Lower lobe of right lung (tissue), 2 donors: ENCODE measurements at places on chromosomes 6 and 20. TPM values are rescaled to one million over a fixed set of nuclear protein-coding genes. Genes with fewer than 3 reads are reported as not detected.

The SIGLEC1 gene
- 114 TPM for total RNA-seq

- no peak for DNase-seq
Observed at GRCh38 chr6:624979-625378, 31.9 kb downstream of the HUS1B start.

DNA sequence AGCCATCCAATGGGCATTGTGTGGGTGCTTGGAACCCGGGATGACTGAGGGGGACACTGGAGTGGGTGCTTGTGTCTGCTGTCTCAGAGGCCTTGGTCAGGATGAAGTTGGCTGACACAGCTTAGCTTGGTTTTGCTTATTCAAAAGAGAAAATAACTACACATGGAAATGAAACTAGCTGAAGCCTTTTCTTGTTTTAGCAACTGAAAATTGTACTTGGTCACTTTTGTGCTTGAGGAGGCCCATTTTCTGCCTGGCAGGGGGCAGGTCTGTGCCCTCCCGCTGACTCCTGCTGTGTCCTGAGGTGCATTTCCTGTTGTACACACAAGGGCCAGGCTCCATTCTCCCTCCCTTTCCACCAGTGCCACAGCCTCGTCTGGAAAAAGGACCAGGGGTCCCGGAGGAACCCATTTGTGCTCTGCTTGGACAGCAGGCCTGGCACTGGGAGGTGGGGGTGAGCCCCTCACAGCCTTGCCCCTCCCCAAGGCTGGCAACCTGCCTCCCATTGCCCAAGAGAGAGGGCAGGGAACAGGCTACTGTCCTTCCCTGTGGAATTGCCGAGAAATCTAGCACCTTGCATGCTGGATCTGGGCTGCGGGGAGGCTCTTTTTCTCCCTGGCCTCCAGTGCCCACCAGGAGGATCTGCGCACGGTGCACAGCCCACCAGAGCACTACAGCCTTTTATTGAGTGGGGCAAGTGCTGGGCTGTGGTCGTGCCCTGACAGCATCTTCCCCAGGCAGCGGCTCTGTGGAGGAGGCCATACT, 49.4 kb downstream of the PYGB start:
- DNase-seq = no peak

GRCh38 chr6:57221191-57221935, 744 bp downstream of the RAB23 start:
- DNase-seq = peak; percentile 57

GRCh38 chr6:33630014-33630413, 8.9 kb downstream of the ITPR3 start:
- no peak for DNase-seq

- no peak for DNase-seq
Observed at GRCh38 chr6:25061289-25061936, 125.7 kb upstream of the RIPOR2 start.

The PSMB8 gene
- 103 TPM for total RNA-seq

DNA sequence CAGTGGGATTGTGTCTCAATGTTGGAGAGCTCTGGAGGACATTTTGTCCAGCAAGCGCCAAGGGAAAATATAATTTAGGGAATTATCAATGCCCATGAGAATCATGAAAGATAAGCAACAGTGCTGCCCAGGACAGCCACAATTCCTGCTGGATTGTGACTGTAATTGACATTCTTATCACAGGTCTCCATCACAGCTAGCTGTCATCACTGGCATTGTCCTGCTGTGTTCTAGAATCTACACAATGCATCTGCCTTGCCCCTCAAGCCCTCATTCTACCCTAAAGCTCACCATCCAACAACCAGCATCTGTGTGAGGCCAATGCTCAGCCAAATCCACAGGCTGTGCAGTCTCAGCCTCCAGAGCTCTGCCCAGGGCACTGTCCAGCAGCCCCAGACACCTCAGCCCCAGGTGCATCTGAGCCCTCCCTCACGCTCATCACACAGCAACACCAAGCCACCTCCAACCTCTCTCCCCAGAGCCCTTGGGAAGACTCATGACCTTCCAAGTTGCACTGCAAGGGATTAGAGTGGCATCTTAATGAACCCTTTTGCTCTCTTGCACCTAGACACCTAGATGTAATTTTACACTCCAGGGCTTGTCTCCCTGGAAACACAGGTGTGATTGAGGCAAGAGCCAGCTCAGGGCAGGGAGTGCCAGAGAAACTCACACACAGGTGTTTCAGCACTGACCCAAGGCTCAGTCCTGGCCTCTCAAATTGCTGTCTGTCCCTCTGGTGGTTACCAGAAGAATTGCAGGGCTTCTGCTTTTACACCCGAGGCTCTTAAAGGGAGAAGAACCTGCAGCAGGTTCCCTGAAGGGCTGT, 85.2 kb upstream of the PHACTR3 start:
- DNase-seq = no peak

DNA sequence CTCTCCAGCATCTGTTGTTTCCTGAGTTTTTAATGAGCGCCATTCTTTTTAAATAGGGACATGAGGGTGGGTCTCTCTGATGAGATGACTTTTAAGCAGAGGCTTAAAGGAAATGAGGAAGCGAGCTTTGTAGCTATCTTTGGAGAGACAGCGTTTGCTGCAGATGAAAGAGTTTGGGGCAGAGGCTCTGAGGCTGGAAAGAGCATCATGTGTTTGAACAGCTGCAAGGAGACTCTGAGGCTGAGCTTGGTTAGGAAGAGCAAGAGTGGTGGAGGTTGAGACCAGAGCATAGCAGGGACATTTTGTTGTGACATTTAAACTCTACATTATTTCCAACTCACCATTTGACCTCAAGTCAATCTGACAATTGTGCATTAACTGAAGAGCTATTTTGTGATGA, 38.3 kb upstream of the TMX4 start:
- no peak for DNase-seq

DNA sequence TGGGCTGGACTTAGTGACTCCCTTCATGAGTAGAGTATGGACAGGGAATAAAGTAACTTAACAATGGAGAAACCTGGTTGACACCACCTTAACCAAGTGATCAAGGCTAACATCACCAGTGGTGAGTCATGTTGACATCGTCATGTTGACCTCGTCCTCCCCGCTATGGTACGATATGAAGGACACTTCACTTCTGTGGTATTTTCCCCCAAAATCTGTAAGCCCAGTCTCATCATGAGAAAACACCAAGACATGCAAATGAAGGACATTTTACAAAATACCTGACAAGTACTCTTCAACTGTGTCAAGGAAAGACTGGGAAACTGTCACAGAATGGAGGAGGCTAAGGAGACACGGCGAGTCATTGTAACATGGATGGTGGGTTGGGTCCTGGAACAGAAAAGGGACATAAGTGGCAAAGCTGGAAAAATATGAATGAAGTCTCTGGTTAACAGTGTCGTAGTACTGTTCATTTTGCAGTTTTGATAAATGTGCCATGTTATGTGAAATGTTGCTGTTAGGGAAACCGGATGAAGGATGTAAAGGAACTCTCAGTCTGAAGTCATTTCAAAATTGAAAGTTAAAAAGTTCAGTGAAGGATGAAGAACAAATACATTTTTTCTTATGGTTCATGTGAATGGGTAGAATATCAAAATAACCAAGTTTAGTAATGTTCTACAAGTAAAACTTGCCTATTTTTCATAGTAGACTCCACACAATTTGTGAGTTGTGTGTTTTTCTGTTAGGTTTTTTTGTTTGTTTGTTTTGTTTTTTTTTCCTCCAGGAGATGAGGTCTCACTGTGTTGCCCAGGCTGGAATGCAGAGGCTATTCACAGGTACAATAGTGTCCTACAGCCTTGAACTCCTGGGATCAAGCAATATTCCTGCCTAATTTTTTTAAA, 247.5 kb downstream of the TMEM242 start:
- no peak for DNase-seq

GRCh38 chr6:25050356-25050755, 114.6 kb upstream of the RIPOR2 start:
- no peak for DNase-seq

GRCh38 chr6:154548130-154548830, 37.8 kb upstream of the CNKSR3 start:
- peak; percentile 53 for DNase-seq

- DNase-seq = peak; percentile 83
Observed at GRCh38 chr6:125944434-125944816, 12.1 kb upstream of the HINT3 start.

The GPR6 gene
- not detected for total RNA-seq

The SLC22A7 gene
- not detected for total RNA-seq

DNA sequence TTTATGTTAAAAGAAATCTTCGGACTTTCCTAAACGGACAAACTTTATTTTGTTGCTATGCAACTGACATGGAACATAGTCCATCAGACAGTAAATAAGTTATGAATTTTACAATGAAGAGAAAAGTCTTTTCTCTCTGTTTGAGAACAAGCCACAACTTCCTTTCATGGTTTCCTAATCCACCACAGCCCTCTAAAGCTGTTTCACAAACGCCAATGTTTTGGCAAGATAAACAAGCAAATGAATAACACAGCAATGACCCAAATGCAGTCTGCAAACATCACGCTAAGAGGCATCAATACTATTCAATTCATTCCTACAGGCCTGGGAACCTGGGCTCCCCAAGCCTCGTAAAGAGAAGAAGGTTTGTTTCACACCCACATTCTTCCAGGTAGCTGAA, 60.4 kb downstream of the HAO1 start:
- DNase-seq = no peak

- no peak for DNase-seq
Observed at GRCh38 chr6:17265570-17265969, 15.6 kb upstream of the RBM24 start.

- no peak for DNase-seq
Observed at GRCh38 chr20:4088766-4089165, 73.4 kb upstream of the RNF24 start.

GRCh38 chr6:8686077-8686476, 250.7 kb upstream of the SLC35B3 start:
- DNase-seq = no peak

DNA sequence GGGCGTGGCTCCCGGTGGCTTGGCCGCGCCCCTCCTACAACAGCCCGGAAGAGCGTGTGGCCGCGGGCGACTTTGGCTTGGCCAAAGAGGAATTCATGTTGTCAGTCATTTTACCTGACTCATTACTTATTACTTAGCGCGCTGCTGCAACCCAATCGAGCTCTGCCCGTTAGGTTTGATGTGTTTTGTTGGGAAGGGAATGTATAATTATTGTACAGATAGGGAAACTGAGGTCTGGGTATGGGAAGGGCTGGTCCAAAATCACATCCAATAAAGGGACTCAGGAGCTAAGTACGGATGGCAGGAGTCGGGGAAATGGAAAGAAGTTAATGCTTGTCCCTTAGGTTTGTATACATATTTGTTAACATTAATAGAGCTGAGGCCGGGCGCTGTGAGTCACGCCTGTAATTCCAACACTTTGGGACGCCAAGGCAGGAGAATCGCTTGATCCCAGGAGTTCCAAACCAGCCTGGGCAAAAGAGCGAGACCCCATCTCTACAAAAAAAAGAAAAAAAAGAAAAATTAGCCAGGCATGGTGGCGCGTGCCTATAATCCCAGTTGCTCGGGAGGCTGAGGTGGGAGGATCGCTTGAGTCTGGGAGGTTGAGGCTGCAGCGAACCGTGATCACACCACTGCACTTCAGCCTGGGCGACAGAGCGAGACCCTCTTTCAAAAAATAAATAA, 639 bp upstream of the ZNF335 start:
- DNase-seq = peak; percentile 94

The HLA-DMA gene
- total RNA-seq = 283 TPM

The POM121L2 gene
- total RNA-seq = not detected

- DNase-seq = no peak
Observed at GRCh38 chr6:36277946-36278470, 8.1 kb downstream of the PNPLA1 start.

The JPH2 gene
- total RNA-seq = 4.6 TPM

GRCh38 chr6:40845553-40845952, 193.5 kb downstream of the UNC5CL start:
- DNase-seq = no peak

DNA sequence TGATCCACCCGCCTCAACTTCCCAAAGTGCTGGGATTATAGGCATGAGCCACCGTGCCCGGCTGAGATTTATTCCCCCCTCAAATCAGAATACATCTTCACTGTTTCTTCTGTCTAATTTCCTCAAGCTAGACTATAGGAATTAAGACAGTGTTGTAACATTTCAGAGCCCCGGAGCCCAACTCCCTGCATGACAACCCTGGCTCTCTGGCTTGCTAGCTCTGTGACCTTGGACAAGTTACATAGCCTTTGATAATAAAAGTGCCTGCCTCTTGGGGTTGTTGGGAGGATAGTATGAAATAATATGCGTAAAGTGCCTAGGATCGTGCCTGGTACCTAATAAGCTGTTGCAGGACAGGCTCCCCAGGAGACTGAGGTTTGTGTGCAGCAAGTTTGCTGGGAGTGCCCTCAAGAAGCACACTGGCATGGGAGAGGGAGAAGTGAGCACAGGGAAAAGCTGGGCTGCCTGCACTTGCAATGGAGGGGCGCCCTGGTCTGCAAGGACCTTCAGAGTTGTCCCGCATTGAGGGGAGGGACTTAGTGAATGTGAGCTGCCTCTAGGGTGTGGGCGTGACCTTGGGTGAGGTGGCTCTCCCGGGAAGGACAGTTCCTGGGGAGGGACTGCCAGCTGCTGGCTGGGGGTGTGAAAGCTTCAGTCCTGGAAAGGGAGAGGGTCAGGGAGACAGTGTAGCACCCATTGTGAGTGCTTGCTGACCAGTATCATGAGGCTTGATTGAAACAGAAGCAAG, 43.4 kb downstream of the TAF8 start:
- no peak for DNase-seq

The GJA10 gene
- total RNA-seq = not detected

GRCh38 chr6:32462609-32463008, 22.9 kb downstream of the HLA-DRA start:
- no peak for DNase-seq

The GPLD1 gene
- total RNA-seq = 3.6 TPM
